Tibial artery (tissue), 4 donors: ENCODE measurements at places on chromosomes 4 and X.

DNA sequence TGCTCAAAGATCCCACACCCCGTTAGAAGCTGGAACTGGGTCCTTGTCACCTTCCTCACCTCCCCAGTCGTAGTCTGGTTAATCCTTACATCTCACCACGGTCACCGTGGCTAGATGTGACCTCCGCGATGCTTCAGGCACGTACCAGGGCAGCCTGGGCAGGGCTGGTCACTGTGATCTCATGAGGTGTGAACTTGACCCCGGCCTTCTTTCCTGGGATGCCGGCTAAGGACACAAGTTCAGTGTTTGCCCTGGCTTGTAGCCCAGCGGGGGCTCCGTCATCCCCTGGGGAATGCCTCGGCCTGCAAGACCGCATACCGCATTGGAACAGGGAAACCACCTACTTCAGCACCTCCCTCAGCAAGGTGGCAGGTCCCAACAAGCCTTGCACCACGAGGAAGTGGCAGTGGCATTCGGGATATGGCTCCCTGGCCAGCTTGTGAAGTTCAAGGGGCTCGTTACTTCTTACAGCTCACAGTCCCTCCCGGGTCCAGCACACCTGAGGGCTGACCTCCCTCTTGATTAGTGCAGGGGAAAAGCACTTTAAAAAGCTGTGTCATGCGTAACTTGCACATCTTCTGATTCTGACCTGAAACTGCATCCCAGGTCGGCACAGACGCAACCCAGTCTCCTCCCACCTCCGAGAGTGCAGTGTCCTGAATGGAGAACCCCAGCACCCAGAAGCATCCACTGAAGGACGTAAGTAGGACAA, 25.9 kb downstream of the NOP14 start:
- DNase-seq = peak; percentile 18
- peaks cover 55% of the 10 kb centered on the region for H3K36me3 ChIP-seq
- H3K4me3 ChIP-seq = no peak overlapping the region
- no peaks in the 10 kb centered on the region for H3K27me3 ChIP-seq
- H3K27ac ChIP-seq = no peak overlapping the region

DNA sequence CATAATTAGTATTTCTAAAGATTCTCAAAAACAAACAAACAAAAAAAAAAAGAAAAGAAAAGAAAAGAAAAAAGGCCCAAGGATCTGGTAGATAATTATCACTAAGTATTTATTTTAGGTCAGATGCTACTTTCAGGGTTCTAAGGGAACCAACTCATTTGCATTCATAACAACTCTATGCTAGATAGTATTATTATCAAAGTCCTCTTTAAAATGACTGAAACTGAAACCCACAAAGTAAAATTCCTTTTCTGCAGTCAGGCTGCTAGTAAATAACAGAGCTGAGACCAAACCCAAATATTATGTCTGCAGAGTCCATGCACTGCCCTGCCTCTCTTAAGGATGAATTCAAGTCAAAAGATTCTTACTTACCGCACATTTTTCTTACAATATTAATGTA, 38.3 kb upstream of the MAPK10 start:
- no peak for DNase-seq

- no peak overlapping the region for H3K4me3 ChIP-seq
- no peak for DNase-seq
- peaks cover 3% of the 10 kb centered on the region for H3K36me3 ChIP-seq
- H3K27me3 ChIP-seq = no peaks in the 10 kb centered on the region
- H3K27ac ChIP-seq = no peak overlapping the region
- no peaks in the 10 kb centered on the region for H3K4me1 ChIP-seq
These were observed 72.2 kb downstream of the GPR143 start for GRCh38 chrX:9693307-9694001.

DNA sequence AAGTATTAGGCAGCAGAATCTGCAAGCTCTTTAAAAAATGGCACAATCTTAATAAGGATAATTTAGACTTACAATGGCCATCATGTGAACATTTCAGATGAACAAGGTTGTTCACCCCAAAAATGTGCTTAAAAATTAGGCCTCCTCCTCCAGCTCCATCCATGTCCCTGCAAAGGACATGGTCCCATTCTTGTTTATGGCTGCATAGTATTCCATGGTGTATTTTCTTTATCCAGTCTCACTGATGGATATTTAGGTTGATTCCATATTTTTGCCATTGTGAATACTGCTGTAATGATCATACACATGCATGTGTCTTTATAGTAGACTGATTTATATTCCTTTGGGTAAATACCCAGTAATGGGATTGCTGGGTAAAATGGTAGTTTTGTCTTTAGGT, 29.1 kb upstream of the MAGEA8 start:
- no peak overlapping the region for H3K27ac ChIP-seq
- H3K4me1 ChIP-seq = no peaks in the 10 kb centered on the region
- DNase-seq = no peak

DNA sequence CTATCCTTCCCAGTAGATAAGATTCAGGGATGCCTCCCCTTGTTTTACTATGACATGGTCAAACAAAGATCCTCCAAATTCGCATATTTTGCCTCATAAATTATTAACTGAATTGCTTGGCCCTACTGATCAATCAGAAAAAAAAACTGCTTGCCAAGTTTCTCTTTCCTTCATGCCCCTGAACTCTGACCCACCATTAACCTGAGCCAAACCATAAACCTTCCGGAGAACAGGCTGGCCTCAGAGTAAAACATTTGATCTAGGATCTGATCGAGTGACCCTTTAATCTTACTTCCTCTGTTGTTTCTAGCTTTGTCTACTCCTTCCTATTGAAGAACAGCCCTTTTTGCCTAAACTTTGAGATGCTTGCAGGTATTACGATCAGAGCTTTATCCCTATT, 209.7 kb upstream of the FAM47A start:
- no peak overlapping the region for H3K4me3 ChIP-seq
- H3K27me3 ChIP-seq = no peaks in the 10 kb centered on the region

GRCh38 chr4:183507925-183508696, 3.3 kb downstream of the ING2 start:
- H3K4me3 ChIP-seq = no peak overlapping the region
- H3K4me1 ChIP-seq = peaks cover 15% of the 10 kb centered on the region
- H3K27me3 ChIP-seq = no peaks in the 10 kb centered on the region
- H3K27ac ChIP-seq = no peak overlapping the region
- no peak for DNase-seq

DNA sequence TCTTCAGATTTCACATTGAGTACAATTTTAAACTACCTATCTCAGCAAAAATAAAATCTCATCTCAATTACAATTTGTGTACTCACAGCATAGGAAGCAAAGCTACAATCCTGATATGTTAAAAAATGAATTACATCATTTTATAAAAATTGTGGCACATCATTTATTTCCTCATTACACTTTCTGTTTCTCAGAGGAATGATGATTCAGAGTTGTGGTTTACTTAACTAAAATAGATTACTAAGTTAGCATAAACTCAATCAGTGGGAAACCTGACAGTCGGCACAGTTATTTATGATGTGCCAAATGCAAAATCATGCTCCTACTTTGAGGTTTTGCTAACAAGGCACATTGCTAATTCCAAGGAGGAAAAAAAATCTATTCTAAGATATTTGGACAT, 325.0 kb downstream of the FBXO8 start:
- H3K36me3 ChIP-seq = no peaks in the 10 kb centered on the region
- H3K27ac ChIP-seq = no peak overlapping the region
- no peak overlapping the region for H3K4me3 ChIP-seq
- no peaks in the 10 kb centered on the region for H3K27me3 ChIP-seq
- DNase-seq = no peak
- H3K4me1 ChIP-seq = no peaks in the 10 kb centered on the region

DNA sequence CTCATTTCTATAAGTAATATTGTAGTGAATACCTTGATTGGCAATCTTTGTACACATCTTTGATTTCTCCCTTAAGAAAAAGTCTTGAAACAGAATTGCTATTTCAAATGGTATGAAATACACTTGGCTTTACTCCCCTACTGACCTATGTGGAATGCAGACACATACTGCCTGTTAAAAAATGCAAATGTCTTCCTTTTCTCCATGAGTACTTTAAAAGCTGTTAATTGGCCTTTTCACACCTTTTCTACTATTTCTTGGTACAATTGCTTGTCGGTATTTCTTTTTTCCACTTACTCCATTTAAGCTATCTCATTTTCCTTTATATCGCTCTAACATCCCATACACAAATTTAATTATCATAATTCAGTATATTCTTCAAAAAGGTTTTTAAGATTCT, 87.2 kb downstream of the FRYL start:
- no peaks in the 10 kb centered on the region for H3K27me3 ChIP-seq
- H3K4me1 ChIP-seq = peaks cover 28% of the 10 kb centered on the region
- no peak overlapping the region for H3K27ac ChIP-seq
- DNase-seq = no peak
- H3K36me3 ChIP-seq = no peaks in the 10 kb centered on the region

DNA sequence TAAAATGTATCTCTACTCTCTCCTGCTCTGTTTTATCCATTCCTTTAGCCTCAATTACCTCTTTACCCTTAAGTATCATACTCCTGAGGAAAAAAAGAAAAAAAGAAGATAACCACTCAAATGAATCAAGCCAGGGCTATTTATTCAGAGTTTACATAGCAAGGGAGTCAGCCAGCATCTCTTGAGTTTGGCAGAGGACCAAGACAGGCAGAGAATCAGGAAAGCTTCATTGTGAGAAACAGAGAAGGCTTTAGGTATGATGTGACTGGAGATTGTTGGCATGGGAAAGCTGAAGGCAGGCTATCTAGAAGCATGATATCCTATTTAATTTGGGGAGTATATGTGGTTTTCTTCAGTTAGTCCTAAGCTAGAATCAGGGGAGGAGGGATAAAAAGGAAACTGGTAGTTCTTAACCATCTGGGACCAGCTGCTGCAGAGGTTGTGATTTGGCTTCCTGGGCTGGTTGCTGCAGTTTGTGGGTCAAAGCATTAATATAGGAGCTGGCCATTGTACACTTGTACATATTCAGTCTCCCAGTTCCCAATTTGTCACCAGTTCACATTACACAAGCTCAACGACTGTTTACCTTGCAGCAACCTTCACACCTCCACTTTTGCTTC, 11.2 kb downstream of the APELA start:
- H3K27ac ChIP-seq = no peak overlapping the region
- H3K27me3 ChIP-seq = no peaks in the 10 kb centered on the region
- no peaks in the 10 kb centered on the region for H3K4me1 ChIP-seq
- no peaks in the 10 kb centered on the region for H3K36me3 ChIP-seq
- no peak overlapping the region for H3K4me3 ChIP-seq

GRCh38 chrX:15241301-15241700, 28.6 kb downstream of the ASB9 start:
- H3K27ac ChIP-seq = no peak overlapping the region
- no peak overlapping the region for H3K4me3 ChIP-seq
- no peaks in the 10 kb centered on the region for H3K4me1 ChIP-seq
- no peak for DNase-seq
- no peaks in the 10 kb centered on the region for H3K27me3 ChIP-seq
